ENCODE measurements at places on chromosomes 6 and 20. TPM values are rescaled to one million over a fixed set of nuclear protein-coding genes. Genes with fewer than 3 reads are reported as not detected.

The ASIP gene
- not detected for total RNA-seq

The GLP1R gene
- total RNA-seq = not detected

The TMEM244 gene
- total RNA-seq = not detected

The RBPJL gene
- total RNA-seq = not detected

The LMBRD1 gene
- 9.8 TPM for total RNA-seq

The FAM184A gene
- under 0.01 TPM for total RNA-seq

The EGFL8 gene
- 224 TPM for total RNA-seq

The HLA-DQB1 gene
- total RNA-seq = 4.5 TPM

The ADGRF4 gene
- not detected for total RNA-seq

The HLA-DPB1 gene
- total RNA-seq = 10.7 TPM

The CRISP2 gene
- not detected for total RNA-seq

The FAM209B gene
- total RNA-seq = not detected

The DDX43 gene
- 4.4 TPM for total RNA-seq

The TMC2 gene
- total RNA-seq = not detected

The MYB gene
- total RNA-seq = not detected

The COL20A1 gene
- not detected for total RNA-seq

The CGA gene
- total RNA-seq = not detected

The ZSWIM1 gene
- total RNA-seq = 3.7 TPM

The KIF6 gene
- not detected for total RNA-seq

The ARID1B gene
- total RNA-seq = 165 TPM

The ANKEF1 gene
- total RNA-seq = 1.2 TPM

The CTCFL gene
- not detected for total RNA-seq

The HRH3 gene
- total RNA-seq = not detected

The SRSF3 gene
- total RNA-seq = 77.2 TPM

The NKX2-4 gene
- not detected for total RNA-seq

The MUCL3 gene
- total RNA-seq = 0.87 TPM

The CNBD2 gene
- total RNA-seq = not detected

The PAK5 gene
- total RNA-seq = not detected

The OGFRL1 gene
- total RNA-seq = 27.0 TPM

The FGD2 gene
- 7.1 TPM for total RNA-seq

The MUC22 gene
- total RNA-seq = not detected

The PPIL1 gene
- total RNA-seq = 19.6 TPM

The SLC32A1 gene
- not detected for total RNA-seq

The NHLRC1 gene
- 1.1 TPM for total RNA-seq

The BTN1A1 gene
- not detected for total RNA-seq

The MYL9 gene
- 738 TPM for total RNA-seq

The SLC22A1 gene
- total RNA-seq = 2.0 TPM

The MATN4 gene
- total RNA-seq = not detected

The ANKRD60 gene
- not detected for total RNA-seq

The LTB gene
- not detected for total RNA-seq

Measured in stomach (tissue), 19 donors.